Frontal cortex (tissue), 4 donors: ENCODE measurements at places on chromosomes 3 and 15.

DNA sequence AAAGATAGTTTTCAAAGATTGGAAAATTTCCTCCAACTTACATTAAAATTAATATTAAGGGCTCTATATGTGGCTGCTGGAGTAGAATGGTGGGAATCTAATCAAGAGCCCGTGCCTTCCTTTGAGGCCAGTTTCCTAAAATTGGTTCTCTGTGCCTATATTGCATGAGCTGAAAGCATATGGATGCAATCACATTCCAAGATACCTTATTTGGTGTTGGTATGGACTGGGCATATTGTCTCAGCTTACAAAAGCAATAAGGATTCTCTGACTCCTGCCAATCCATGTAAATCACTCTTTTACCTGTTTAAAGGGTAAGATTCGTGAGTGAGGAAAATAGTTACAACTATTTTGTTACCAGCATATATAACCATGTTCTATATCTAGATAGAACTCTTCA lies 111.6 kb downstream of the GREM1 start:
- no peak for DNase-seq

GRCh38 chr3:123819949-123820348 lies 64.2 kb downstream of the MYLK start:
- no peak for DNase-seq

DNA sequence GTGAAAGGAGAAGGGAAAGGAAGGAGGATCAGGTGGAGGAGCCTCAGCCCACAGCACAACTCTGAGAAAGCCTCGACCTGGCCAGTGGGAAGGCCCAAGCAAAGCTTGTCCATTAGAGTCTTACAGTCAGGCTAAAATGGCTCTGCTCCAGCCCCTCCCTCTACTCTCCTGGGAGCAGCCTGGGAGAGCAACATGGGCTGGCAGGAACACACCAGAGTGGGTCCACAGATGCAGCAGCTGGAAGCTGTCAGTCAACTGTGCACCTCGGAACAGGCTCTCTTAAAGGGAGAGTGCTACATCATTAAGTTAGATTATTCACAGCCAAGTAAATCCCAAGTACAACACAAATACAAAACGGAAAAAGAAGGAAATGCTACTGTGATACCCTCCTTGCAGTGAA lies 98.0 kb upstream of the LIMD1 start:
- no peak for DNase-seq

- DNase-seq = no peak
Observed at GRCh38 chr15:66734961-66735908, 33.2 kb downstream of the SMAD6 start.

DNA sequence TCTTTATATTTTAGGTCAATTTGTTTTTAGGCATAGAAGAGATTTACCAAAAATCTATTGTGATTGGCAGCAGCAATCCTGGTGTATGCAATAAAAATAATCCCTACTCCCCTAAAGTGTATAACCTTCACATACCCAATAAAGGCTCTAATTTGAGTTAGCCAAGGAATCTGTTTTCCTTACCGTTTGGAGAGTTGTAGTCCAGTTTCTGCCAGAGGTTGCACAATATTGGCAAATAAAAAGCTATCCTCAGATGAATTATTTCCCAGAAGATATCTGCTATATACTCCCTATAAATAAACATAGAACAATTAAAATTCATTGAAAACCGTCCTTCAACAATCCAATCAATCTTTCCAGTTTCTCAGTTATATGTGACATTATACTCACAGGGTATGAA lies 31.1 kb downstream of the ACKR4 start:
- DNase-seq = no peak
